ENCODE measurements at places on chromosomes 13 and 19.

DNA sequence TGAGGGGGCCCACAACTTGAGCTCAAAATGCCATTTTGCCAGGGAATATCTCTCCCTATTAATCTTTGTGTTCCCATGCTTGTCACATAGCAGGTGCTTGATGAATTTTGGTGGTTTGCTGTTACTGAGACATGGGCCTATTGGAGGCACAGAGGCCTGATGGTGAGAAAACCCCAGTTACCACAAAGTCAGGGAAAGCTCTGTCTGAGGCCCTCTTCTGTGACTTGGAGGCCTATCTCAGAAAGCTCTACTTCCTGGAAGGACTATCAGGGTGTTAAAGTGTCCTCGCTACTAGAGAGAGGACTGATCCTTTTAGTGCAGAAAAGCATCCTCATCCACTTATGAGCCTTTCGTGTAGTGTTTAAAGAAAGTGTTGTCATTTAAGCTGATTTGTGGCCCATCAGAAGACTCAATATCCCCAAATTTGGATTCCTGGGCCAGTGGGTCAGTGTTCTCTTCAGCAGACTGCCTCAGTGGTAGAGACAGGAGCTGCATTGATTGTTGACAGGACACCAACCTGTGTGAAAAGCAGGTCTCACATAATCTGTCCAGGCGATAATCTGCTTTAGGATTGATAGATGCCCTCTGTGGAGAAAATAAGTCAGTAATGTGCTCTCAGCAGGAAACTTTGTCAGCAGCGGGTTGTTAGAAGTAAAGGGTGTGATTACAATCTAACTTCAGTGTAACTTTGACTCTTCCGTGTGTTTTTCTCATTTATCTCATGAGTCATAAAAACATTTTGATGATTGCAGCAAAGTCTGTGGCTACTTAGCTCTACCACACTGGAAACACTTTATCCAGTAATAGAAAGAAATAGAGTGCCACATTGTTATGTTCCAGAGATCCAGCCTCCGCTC lies 121.0 kb downstream of the AKAP11 start:
- DNase-seq = no peak

DNA sequence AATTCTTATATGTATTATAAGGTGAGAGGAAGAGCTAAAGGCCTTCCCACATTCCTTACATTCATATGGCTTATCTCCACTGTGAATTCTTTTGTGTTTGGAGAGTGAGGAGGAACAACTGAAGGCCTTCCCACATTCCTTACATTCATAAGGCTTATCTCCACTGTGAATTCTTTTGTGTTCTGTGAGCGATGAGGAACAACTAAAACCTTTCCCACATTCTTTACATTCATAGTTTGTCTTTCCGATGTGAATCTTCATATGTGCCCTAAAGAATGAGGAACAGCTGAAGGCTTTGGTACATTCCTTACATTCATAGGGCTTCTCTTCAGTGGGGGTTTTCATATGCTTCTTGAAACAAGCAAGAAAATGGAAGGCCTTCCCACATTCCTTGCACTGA lies 13.3 kb downstream of the ZNF699 start:
- no peak for DNase-seq

GRCh38 chr13:27964741-27965323 lies 4.3 kb downstream of the CDX2 start:
- DNase-seq = no peak

DNA sequence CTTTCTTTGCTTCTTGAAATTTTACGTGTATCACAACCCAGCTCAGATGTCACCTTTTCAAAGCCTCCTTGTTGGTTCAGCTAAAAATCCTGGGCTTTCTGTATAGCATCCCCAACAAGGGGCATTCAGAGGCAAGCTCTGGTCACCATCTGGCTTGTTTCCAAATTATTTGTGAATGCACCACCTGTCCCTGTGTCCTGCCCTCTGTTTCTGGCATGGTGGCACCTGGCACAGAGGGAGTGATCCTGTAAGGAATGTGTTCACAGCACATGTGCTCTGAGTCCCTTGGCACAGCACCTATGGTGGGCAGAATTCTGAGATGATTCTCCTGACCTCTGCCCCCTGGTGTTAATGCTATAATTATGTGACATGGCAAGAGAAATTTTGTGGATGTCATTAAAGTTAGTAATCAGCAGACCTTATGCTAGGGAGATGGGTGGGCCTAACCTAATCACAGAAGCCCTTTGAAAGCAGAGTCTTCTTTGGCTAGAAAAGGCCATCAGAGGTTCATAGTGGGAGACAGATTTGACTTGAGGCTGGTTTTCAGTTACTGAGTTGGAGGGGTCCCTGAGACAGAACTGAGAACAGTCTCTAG lies 76.3 kb downstream of the ZNF429 start:
- no peak for DNase-seq

- DNase-seq = no peak
These were observed 2749.9 kb downstream of the PCDH9 start for GRCh38 chr13:64480211-64480610.

- DNase-seq = no peak
These were observed 161.5 kb downstream of the KATNAL1 start for GRCh38 chr13:30145709-30146367.

- no peak for DNase-seq
These were observed 12.7 kb upstream of the FKRP start for GRCh38 chr19:46732966-46733689.

- DNase-seq = no peak
These were observed 953.4 kb upstream of the PRR20A start for GRCh38 chr13:56187331-56187730.

DNA sequence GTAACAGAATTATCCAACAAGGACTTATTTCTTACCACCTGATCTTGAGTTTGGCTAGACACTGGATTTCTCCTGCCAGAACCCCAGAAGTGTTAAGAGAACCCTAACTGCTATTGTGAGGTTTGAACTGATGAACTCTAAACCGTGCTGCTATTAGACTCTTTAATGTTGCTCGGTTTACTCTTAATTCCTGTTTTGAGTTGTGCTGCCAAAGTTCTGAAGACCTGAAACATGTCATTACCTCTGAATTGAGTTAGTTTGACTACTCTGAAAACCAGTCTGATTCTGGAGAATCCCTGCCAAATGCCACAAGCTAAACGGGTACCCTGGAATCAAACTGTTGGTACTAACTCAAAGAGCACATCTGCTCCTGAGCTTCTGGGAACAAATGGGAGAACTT lies 215.5 kb downstream of the KLF12 start:
- DNase-seq = no peak

GRCh38 chr13:53068585-53069520 lies 40.2 kb downstream of the OLFM4 start:
- DNase-seq = no peak

- DNase-seq = no peak
These were observed 452.2 kb downstream of the FGF14 start for GRCh38 chr13:101949681-101950080.

DNA sequence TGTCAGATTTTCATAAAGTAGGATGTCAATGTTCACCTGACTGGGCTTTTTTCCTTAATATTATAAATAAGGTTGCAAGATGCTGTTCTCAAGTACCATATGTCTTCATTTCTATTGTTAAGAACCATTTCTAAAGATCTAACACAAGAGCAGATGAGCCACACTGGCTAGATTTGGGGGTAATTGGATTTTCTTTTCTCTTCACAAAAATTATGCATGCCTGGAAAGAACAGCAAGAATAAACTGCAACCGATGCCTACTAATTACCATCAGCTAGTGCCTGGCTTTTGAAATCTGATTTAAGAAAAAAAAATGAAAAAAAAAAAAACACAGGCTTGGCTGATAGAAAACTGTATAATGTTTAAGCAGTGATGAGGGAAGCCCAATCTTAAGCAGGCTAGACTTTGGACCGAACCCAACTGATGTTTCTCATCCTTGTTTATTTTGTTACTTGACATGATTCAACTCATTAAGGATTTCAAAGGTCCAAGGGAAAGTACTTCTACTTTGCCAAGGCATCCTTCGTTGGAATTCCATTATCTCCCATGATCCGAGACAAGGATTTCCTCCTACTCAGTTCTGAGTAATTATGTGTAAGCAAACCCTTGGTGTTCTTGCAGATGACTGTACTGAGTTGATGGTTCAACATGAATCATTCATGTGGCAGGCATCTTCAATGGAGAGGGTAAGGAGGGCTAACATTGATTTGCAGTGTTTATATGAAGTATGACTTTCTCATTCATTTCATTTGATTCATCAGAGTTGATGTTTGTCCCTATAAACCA lies 300.5 kb downstream of the SPRY2 start:
- no peak for DNase-seq

GRCh38 chr13:53342623-53343360 lies 314.2 kb downstream of the OLFM4 start:
- no peak for DNase-seq

GRCh38 chr13:32491028-32491427 lies 47.6 kb downstream of the N4BP2L2 start:
- DNase-seq = no peak

DNA sequence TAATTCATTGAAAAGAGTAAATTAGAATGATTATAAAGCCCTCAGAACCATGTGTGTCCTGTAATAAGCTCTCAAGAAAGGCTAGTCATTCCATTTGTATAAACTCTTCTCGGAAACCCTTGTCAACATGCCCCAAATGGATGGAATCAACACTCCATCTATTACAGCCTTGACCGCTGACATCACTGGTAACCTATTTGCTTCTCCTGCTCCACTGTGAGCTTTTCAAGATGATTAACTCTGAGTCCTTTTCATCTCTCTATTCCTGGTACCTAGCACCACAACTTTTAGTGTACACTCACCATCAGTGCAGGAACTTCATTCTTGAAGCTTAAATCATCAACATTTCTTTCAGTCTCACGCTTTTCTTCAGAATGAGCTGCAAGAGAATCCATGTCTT lies 612.0 kb downstream of the DCT start:
- DNase-seq = no peak

- peak; percentile 41 for DNase-seq
These were observed 15.7 kb downstream of the RANBP3 start for GRCh38 chr19:5961969-5962945.

GRCh38 chr13:39881887-39882286 lies 226.4 kb downstream of the COG6 start:
- DNase-seq = no peak

GRCh38 chr19:6161271-6161850 lies 25.9 kb downstream of the ACSBG2 start:
- DNase-seq = no peak

- DNase-seq = peak; percentile 70
These were observed 6.3 kb downstream of the ERICH4 start for GRCh38 chr19:41449079-41449864.

DNA sequence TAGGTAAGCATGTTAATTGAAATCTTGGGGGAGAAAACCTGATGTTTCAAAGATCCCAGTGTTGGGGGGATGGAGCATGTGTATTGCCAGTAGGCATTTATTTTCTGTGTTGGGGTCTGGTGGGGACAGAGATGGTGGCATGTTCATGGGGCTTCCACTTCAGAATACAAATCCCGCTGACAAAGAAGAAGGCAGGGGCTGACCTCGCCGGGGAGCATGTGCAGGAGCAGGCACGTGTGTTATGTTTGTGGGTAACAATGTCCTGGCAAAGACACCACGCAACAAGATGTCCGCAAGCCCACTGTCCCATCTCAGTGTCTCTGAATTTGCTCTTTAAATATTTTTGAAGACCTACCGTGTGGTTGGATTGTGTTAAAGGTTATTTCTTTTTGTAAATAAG lies 164.5 kb downstream of the TEX29 start:
- no peak for DNase-seq

DNA sequence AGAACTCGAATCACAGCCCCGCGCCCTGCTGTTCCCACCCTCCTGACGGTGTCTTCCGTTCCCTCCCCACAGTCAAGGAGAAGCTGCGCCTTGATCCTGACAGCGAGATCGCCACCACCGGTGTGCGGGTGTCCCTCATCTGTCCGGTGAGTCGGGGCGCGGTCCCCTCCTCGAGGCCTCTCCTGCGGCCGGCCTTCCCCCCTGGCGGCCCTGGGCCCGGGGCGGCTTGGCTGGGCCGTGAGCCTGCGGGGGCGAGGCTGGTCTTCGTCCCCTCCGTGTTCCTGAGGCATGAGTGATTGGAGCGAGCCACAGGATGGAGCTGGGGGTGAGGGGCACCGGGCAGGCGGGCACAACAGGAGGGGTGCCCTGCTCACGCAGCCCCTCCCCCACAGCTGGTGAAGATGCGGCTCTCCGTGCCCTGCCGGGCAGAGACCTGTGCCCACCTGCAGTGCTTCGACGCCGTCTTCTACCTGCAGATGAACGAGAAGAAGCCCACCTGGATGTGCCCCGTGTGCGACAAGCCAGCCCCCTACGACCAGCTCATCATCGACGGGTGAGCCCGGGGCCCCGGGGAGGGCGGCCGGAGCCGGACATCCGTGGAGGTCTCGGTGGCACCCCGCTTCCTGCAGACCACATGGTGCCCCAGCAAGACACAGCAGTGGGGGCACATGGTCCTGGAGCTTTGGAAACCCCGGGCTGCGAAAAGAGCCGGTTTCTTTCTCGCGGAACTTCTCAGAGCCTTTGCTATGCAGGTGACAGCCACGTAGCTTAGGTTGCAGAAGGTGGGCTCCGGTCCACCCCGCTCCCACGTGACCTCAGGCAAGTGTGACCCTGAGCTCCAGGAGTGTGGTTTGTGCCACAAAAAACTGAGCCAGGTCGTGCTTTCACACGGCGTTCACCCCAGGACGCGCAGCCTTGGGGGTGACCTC lies 25.8 kb downstream of the PIAS4 start:
- DNase-seq = no peak

- DNase-seq = no peak
These were observed 27.7 kb downstream of the SAE1 start for GRCh38 chr19:47158367-47158791.

- DNase-seq = no peak
These were observed 8.3 kb downstream of the NTN5 start for GRCh38 chr19:48664476-48664875.

DNA sequence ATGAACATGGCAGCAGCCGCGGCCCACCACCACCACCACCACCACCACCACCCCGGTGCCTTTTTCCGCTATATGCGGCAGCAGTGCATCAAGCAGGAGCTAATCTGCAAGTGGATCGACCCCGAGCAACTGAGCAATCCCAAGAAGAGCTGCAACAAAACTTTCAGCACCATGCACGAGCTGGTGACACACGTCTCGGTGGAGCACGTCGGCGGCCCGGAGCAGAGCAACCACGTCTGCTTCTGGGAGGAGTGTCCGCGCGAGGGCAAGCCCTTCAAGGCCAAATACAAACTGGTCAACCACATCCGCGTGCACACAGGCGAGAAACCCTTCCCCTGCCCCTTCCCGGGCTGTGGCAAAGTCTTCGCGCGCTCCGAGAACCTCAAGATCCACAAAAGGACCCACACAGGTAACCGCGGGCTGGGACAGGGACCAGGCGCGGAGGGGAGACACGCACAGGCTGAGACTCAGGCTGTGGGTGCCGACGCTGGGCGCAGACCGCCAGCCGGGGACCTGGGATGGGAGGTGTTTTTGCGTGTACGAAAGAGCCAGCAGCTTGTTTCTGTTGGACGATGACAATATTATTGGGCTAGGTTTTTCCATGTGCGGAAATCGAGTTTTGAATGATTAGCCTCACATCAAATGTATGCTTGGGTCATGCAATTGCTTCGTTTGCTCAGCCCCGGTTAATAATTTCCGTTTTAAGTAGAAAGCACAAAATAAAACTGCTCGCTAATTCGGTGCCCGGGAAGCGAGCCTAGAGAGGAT lies 1.3 kb downstream of the ZIC2 start:
- DNase-seq = no peak
